Trophoblast cell (in vitro differentiated cells and primary cell): ENCODE measurements at places on chromosomes 11 and 22.

DNA sequence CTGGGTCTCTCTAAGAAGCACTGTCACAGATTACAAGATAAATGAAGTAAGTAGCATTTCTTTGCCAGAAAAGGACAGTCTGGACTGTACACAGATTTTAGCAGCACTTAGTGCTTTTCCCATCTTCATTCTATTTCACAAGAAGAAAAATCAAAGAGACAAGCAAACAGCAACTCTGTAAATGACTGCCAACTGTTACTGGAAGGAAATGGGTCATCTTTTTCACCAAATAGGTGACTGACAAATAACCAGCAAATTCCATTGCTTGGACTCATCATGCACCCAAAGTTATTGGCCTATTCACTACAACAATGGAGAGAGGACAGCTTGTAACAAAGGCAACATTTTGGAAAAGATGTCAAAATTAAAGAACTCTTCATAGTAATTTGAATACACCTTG, 28.9 kb upstream of the CARD18 start:
- DNase-seq: no peak

- peak; percentile 45 for DNase-seq
These were observed at the start of gene ESAM for GRCh38 chr11:124762105-124762623. Gene ESAM (minus strand): TSS chr11:124762290. CDS start chr11:124762154, 136 bp downstream.

DNA sequence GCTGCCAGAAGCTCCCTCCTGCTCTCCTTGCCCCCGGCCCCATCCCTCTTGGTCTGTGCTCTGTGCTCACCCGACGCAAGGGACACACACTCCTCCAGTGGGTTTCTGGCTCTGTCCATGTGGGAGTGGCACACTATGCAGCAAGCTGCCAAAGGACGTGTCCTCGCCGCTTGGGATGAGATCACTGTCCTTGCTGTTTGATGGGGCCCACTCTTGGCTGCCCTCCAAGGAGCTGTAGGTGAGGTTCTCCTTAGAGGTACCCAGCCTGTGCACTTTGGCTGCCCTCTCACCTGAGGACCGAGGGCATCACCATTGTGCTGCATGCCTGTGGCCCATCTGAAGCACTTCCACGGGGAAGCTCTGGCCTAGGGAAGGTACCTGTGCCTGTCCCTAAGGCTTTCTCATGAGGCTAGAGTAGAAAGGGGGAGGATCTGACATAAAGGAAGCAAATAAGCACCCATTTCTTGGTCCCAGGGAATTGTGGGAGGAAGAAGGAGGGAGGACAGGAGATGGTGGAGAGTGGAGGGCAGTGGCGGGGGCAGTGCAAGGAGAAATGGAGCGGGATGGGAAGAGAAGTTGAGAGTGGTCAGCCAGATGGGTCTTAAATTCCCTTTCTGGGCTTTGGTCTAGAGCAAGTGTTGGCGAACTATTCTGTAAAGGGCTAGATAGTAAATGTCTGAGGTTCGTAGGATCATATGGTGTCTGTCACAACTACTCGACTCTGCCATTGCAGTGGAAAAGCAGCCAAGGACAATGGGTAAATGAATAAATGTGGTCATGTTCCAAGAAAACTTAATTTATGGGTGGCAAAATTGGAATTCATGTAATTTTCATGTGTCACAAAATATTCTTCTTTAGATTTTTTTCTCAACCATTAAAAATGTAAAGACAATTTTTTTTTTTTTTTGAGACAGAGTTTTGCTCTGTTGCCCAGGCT, 47.0 kb upstream of the AMPD3 start:
- no peak for DNase-seq

DNA sequence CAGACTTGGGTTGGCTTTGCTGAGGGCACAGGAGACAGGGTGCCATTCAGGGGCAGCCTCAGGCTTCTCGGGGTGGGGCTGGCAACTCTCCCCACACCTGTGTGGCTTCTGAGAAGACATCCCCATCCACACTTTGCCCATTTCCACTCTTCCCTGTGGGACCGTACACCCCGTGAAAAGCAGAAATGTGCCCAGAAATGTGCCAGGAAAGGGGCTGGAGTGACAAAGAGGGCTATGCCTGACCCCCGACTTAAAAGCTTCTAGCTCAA, 50.6 kb downstream of the SGSM3 start:
- no peak for DNase-seq

GRCh38 chr11:27107548-27107947, 66.9 kb downstream of the BBOX1 start:
- DNase-seq: no peak

DNA sequence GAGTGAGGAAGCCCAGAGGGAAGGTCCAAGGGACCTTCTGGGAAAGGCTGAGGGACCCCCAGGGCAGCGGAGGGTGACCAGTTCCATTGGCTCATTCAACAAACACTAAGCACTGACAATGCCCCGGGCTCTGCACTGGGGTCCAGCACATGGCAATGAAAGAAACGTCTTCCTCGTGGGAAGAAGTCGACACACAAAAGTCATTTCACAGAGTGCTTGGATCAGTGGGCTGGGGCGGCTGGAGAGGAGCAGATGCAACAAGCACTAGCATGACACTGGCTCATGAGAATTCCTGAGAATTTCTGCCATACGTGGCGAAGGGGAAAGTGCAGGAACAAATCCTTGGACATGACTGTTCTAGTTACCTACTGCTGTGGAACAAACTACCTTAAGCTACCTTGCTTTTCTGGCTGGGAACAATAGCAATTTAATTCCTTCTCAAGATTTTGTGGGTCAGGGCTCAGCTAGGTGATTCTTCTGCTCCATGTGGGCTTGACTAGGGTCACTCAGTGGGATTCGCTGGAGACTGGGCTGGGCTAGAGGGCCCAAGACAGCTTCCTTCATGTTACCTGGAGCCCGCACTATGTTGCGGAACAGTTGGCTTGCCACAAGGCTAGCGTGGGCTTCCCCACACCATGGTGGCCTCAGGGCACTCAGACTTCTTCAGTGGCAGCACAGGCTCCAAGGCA, 6.9 kb upstream of the STIP1 start:
- DNase-seq: no peak

DNA sequence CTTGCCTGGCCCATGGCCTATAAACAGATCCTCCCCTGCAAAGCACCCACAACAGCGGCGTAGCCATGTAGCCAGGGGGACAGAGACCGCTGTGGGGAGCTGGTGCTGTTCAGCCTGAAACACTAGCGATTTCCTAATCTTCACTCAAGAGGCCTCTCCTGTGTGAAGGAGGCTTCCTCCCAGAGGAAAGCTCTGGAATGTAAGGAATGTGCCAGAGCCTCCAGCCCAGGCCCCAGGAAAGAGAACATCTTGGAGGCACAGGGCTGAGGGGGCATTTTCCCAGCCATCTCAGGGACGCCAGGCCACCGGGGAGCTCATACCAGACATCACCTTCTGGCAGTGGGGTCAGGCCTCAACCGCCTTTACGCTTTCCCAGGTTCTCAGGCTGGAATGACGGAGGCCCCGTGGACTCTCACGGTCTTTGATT, 24.0 kb downstream of the MIAT start:
- no peak for DNase-seq
